OCI-M1 (cell line): ENCODE measurements at places on chromosomes 1 and 21.
A peak's percentile ranks its signal among the peaks of the same experiment; 100 is the strongest.

DNA sequence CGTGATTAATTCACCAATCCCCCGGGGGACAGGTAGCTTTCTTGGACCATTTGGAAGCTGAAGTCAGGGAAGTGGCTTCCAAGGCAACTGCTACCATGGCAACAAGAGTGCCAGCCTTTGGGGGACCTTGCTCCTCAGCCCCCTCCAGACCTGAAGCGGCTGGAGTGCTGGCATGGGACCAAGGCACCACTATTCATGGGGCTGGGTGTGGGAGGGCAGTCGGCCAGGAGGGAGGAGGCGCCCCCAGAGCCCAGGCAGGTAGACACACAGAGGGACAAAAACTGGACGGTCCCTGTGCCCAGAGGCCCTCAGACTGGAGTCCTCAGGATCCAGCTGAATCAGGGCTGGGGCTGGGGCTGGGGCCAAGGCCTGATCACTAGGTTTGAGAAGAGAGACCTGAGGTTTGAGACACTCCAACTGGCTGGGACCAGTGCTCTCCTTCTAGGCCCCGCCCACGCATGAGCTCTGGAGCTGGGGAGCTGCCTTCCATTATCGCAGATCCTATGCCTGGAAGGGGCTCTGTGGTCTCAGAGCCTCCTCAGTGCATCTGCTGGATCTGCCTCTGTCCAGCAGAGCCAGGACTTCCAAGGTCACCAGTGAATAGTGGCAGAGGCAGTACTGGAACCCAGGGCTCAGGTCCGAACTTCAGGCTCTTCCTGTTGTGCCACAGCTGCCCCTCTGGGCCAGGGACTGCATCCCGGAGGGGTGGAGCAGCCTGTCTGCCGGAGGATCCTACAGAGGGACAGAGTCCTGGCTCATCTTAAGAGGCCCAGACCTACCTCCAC is 3.3 kb upstream of the KNCN start:
- DNase-seq = no peak

DNA sequence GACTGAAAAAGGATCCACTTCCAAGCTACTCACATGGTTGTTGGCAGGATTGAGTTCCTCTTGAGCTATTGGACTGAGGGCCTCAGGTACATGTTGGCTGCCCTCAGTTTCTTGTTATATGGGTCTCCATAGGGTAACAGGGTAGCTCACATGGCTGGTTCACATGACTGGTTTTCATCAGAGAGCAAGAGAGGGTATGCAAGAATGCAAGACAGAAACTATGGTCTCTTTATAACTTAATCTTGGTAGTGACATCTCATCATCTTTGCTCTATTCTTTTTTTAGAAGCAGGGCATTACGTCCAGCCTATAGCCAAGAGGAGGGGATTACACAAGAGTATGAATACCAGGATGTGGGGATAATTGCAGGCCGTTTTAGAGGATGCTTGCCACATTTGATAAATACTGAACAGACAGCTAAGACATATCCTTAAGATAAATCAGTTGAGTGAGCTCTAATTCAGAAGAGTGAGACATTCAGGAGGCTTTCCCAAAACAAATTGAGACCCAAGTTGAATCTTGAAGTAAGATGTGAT is 100.2 kb downstream of the HMCN1 start:
- no peak for DNase-seq

DNA sequence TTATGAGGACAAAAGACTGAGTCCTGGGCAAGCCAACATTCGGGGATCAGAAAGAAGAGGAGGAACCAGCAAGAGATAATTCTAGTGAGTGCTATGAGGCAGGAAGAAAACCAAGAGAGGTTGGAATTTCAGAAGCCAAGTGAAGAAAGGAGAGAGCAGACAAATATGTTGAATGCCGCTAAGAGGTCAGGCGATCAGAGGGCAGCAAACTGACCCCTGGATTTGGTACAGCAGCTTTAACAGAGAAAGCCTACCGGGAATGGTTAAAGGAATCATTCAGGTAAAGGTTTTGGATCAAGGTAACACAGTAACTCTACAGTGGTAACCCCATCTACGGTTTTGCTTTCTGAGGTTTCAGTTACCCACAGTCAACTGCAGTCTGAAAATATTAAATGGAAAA is 5.4 kb downstream of the CLCC1 start:
- no peak for DNase-seq

GRCh38 chr1:114324662-114324965 is 170.9 kb upstream of the SYT6 start:
- no peak for DNase-seq

DNA sequence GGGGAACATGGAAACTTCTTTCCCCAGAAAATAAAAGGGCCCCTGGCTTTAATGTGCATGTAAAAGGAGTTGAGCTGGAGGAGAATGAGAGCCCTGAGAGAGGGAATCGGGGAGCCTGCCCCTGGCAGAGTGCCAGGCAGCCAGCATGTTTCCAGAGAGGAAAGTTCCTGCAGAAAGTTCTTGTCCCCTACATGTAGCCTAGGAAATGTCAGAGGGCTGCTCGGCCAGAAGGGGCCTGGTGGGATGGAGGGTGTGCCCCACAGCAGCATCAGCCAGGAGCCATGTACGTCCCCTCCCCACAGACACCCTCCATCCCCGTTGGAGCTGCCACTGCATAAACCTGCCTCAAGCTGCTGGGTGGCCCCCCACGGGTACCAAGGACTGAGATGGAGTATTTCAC is 5.4 kb upstream of the PRELP start:
- DNase-seq = no peak

GRCh38 chr1:156924478-156925153 is 4.2 kb downstream of the LRRC71 start:
- DNase-seq = no peak

DNA sequence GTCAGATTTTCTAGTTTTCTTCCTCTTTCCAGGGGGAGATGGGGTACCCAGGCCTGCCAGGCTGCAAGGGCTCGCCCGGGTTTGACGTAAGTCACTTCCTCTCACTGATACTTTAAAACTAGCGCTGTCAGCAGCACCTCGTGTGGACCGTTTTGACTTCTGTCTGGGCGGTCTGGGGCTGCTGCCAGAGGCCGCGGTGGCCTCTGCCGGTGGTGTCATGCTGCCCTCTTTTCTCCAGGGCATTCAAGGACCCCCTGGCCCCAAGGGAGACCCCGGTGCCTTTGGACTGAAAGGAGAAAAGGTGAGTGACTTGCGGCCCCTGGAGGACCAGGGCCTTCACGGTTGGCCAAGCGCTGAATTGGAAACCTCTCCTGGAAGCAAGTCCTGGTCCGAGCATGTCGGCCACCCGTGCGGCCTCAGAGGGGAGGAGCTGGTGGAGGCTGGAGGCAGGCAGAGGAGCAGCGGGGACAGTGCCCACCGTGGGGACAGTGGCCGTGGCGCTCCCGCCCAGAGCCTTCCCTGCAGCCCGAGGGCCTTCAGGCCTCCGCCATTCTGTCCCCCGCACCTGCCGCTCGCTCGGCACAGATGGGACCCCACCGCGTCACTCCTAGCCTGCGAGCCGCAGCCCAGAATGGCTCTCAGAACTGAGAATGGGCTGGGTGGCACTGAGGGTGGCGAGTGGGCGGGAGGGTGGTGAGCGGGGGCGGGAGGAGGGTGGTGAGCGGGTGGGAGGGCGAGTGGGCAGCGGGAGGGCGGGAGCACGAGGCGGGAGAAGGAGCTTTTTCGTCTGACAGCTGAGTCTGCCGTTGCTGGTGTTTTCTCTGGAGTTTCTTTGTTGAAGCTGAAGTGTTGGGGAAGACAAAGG is 9.4 kb downstream of the COL6A1 start:
- no peak for DNase-seq

- no peak for DNase-seq
These were observed 56.9 kb downstream of the PCBP3 start for GRCh38 chr21:45700461-45700860.

- no peak for DNase-seq
These were observed 139.6 kb downstream of the BRINP2 start for GRCh38 chr1:177310326-177310725.

GRCh38 chr1:24959623-24959975 is 29.5 kb upstream of the RUNX3 start:
- DNase-seq = no peak

GRCh38 chr1:56227886-56228285 is 351.5 kb downstream of the PLPP3 start:
- no peak for DNase-seq

DNA sequence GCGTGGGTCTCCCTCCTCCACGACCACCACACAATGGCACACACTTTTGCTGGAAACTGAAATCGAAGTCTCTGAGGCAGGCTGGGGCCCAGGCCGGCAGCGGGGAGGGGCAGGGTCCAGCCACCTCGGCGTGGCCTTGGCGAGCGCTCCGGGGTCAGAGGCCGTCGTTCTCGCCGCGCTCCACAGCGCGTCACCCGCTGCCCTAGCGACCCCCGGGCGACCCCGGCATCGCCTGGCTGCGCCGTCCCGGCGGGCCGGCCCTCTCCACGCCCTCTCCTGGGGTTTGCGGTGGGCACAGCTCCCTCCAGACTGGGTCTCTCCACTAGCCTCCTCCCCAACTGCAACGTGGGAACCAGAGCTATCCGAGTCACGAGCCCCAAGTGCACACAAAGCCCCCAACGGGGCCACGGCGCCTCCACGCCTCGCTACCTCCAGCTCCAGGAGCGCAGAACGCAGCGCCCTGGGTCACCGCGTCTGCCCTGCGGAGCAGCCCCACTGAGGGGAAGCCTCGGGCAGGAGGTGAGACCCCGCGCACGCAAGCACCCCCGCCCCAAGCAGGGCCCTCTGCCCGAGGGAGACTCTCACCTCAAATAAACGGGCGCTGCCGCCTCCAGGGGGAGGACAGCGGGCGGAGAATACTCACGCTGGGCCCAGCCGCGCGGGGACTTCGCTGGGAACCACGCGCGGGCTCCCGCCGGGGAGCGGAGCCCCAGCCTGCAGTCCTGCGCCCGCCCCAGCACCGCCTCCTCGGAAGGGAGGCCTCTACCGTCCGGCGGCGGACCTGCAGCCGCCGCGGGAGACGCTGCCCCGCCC is 134.0 kb upstream of the BARHL2 start:
- peak; percentile 90 for DNase-seq
